ENCODE measurements at places on chromosomes 12 and 14.

GRCh38 chr14:46734286-46734685, 82.7 kb upstream of the RPL10L start:
- DNase-seq, result no peak

DNA sequence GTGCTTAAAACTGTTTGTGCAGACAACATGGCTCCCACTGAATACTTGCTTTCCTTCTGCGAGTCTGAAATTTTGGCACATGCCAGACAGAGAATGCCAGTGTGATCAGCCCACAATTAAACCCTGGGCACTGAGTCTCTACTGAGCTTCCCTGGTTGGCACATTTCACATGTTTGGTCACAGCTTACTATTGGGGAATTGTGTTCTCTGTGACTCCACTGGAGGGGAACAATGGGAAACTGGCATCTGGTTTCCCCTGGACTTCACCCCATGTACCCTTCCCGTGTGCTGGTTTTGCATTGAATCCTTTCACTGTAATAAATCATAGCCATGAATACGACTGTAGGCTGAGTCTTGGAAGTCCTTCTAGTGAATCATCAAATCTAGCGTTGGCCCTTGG, 64.9 kb downstream of the EFCAB11 start:
- no peak for DNase-seq

DNA sequence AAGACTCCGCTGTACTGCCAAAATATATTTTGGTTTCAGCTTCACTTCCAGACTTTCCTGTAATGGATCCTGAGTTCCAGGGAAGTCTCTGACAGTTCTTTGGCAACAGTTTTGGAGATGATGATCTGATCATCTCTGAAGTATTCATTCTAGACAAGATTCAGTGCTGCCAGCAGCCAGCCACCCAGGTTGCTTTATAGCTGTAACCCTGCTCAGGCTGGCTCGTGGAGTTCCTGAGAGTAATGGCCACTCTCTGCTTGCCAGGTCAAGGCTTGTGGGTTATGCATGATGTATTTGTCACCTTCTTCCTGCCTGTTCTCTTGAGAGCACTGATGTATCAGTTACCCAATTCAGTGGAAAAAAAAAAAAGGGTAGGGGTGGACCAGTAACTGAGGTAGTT, 124.3 kb downstream of the PPHLN1 start:
- DNase-seq, result no peak

GRCh38 chr12:291153-291723, 28.6 kb upstream of the SLC6A13 start:
- no peak for DNase-seq

DNA sequence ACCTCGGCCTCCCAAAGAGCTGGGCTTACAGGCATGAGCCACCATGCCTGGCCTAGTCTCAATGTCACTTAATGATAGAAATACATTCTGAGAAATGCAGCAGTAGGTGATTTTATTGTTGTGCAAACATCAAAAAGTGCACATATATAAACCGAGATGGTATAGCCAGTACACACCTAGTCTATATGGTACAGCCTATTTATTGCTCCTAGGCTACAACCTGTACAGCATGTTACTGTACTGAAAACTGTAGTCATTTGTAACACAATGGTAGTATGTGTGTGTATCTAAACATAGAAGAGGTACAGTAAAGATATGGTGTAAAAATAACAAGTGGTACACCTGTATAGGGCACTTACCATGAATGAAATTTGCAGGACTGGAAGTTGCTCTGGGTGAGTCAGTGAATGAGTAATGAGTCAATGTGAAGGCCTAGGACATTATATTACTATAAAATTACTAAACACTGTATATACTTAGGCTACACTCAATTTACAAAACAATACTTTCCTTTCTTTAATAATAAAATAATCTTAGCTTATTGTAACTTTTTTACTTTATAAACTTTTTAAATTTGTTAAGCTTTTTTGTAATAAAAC, 166.7 kb upstream of the SYT1 start:
- DNase-seq, result no peak

- DNase-seq, result no peak
Measured at GRCh38 chr12:7972734-7973456, 36.9 kb upstream of the SLC2A3 start.

DNA sequence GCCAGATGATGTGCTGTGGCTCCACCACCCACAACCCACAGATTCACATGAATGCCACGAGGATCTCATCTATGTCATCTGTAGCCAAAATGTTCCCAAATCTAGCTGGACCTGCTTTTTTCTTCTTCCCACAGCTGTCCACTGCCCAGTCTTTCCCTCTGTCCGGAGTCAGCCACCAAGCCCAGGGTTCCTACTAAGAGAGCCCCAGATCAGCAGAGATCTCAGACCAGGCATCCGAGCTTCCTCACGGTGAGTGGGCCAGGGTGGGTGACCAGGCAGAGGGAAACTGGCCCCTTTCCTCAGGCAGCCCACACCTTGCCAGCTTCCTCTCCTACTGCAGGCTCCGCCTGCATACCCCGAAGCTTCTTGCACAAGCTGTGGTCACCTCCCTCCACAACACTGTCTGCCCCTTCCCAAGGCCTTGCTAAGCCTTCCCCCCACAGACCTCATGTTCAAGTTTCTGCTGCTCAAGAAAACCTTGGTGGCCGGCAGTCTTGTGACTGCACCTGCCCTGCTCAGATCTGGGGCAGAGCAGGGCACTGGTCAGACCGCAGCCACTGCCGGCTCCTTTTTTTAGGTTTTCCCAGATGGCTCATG, 81.4 kb downstream of the ACTN1 start:
- no peak for DNase-seq

DNA sequence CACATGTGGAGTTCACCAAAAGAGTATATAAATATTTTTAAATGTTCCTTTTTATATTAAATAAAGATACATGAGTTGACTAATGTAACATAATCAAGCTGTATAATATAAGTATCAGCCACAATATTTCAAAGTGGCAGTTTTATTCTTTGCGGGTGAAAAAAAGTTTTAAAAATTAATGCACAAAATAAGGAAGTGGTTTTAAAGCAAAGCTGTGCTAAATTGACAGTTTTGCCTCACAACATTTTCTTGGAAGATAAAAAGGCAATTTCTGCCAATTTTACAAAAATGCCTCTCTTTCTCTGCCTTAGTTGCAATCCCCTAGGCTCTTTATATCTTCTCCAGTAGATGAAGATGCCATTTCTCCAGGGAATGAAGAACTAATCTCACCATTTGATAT, 719.1 kb downstream of the C12orf50 start:
- DNase-seq, result no peak

- no peak for DNase-seq
Measured at GRCh38 chr12:3700861-3701260, 52.0 kb downstream of the CRACR2A start.

DNA sequence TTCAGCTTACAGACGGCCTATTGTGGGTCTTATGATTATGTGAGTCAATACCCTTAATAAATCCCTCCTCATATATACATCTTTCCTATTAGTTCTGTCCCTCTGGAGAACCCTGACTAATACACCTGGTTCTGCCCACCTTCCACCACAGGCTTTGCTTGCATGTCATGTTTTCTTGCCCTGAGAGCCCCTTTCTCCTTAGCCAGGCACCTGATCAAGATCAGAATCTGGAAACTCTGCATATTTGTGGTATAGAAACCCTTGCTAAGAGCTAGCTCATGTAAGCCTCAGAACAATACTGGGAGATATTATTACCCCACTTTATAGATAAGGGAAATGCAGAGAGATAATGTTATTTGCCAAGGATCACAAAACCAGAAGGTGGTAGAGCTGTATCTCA, 52.9 kb upstream of the JDP2 start:
- no peak for DNase-seq

- DNase-seq, result no peak
Measured at GRCh38 chr14:73757876-73758391, 43.8 kb upstream of the PNMA1 start.

GRCh38 chr12:124432376-124432775, 135.0 kb downstream of the NCOR2 start:
- no peak for DNase-seq

DNA sequence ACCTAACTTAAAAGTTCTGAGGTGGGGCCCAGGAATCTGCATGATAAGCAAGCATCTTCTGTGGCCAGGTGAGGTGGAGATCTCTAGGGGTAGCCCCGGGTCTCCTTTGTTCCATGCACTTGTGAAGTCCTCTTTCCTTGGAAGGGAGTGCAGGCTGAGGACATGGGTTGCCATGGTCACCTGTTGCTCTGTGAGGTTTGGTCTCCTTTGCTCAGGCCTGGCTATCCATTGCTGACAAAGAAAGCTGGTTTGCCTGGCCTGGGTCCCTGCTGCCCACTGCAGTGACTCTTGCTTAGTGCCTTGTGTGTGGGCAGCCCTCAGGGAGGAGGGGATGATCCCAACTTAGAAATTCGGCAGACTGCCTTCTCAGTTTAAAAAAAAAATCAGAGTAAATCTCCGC, 11.1 kb downstream of the NRXN3 start:
- no peak for DNase-seq

DNA sequence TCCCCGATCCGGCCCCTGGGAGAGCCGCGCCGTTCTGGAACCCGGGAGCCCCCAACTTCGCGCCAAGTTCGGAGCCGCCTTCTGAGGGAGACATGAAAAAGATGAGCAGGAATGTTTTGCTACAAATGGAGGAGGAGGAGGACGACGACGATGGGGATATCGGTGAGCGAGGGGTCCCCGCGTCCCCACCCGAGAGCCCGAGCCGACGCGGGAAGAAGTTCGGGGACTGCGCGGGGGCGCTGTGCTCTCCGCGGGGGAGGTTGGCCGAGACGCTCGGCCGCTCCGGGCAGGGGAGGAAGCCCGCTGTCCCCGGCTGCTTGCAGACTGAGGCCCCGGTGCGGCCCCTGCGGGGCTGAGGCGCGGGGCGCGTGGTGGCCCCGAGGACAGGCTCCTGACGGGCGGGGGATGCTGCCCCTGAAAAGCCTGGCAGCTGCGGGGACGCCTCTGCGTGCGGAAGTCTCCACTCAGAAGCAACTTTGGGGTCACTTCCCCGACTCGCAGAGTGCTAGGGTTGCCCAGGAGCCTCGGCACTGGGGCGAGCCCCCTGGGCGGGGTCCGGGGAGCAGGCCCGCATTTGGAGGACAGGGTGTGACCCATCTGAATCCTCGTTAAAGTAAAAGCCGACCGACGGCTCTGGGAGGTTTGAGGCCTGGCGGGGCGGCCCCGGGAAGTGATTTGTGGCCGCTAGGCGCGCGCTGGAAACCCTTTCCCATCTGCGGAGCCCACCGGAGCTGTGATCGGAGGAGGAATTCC, 511 bp downstream of the ANO6 start:
- DNase-seq, result peak; percentile 21

DNA sequence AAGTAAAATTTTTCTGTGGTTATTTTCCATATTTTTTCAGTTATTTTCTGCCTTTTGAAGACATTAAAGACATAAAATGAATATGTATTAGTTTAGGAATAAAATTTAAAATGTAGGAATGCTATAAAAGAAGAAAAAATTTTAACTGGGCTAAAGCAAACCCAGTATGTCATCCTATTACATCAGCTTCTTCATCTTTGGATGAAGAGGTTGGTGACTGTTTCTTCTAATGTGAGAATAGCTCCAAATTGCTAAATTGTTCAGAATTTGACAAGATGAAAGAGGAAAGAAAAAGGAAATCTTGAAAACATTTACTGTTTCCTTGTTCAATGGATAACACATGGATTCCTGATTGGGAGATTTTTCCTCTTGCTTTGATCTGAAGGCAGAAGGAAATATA, 52.7 kb upstream of the PZP start:
- no peak for DNase-seq

GRCh38 chr12:124603100-124603541, 35.7 kb upstream of the NCOR2 start:
- no peak for DNase-seq

GRCh38 chr12:111624540-111624939, 25.4 kb upstream of the ATXN2 start:
- no peak for DNase-seq

DNA sequence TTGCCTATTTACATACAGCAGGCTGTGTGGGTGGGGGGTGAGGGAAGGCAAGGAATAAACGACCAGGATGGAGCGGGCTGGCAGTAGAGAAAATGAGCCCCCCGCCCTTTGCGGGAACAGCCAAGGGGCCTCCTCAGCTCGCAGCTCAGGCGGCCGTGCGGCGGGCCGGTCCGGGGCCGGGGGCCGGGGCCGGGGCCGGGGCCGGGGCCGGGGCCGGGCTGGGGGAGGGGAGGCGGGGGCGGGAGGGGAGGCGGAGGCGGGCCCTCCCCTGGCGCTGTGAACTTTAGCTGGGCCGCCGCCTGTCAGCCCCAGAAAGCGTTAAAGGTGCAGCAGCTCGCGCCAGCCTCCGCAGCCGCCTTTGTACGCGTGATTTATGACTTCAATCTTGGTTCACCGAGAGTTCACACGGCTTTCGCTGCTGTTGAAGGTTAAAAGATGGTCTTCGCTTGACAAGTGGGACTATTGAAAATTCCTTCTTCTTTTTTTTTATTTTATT, 28.8 kb downstream of the HOXC4 start:
- peak; percentile 4 for DNase-seq

DNA sequence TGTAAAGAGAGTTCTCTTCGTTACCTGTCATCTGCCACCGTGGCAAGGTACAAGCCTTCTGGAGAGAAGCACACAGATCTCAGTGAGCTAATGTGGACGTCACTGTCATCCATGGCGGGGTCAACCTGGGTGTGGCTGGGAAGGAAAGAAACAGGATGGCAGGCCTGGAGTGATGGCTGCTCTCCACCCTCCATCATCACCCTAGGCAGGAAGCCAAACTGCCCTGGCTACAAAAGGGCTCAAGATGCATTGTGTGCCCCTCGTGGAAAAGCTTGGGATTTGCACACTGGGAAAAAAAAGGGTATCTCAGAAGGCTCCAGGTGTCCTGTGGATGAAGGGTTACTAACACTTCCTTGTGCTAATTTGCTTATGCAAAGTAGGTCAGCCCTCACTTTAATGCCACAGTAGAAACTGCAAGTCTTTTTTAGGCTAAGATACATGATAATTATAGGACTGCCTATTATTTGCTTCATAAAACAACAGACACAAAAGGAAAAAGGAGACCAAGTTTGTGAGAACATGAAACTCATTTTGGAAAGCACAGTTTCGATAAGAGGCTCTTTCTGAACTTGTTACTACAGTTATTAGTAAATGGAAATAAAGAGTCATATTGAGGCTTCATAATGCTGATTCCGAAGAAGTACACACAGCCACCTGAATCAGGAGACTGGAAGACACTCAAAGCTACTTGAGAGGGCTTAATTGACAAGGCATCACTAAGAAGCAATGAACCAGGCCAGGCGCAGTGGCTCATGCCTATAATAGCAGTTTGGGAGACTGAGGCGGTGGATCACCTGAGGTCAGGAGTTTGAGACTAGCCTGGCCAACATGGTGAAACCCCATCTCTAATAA, 18.9 kb downstream of the RFC5 start:
- DNase-seq, result no peak

DNA sequence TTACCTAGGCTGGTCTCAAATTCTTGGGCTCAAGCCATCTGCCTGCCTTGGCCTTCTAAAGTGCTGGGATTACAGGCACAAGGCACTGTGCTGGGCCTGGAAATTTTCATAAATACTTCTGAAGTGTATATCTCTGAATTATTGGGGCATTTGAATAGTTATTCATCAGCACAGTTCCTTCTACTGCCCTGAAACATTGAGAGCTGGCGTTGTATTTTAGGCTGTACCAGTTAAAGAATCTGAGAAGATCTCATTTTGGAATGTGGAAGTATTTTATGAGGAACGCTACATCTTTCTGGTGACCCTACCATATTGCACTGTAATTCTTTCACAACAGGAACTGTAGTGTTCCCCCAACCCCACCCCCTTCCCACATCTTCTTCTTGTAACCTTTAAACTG, 349.0 kb upstream of the RGS6 start:
- DNase-seq, result no peak
